C1 segment of cervical spinal cord (tissue), 14 donors: ENCODE measurements at places on chromosomes 5 and 9.

- DNase-seq, result peak; percentile 50
These were observed 21.7 kb upstream of the NSD1 start for GRCh38 chr5:177111720-177112394.

DNA sequence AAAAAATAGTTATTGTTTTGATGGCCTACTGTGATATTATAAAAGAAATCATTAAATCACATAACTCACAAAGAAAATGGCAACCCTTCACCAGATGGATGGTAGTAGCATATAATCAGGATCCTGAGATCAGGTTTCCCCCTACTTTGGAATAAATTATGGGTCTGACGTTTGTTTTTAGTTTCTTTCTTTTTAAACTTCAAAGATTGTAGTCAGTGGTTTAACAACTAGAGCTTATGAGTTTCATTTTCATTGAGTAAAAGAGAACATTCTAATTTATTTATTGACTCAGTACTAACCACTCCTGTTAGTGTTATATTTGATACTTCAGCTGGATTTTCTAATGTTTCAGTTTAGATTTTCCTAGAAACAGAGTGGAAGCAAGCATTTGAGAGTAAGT, 218.0 kb upstream of the PCSK5 start:
- no peak for DNase-seq

- DNase-seq, result no peak
These were observed 71.3 kb upstream of the OTULINL start for GRCh38 chr5:14510156-14510734.

- no peak for DNase-seq
These were observed 813 bp upstream of the AGTPBP1 start for GRCh38 chr9:85742597-85742936.

DNA sequence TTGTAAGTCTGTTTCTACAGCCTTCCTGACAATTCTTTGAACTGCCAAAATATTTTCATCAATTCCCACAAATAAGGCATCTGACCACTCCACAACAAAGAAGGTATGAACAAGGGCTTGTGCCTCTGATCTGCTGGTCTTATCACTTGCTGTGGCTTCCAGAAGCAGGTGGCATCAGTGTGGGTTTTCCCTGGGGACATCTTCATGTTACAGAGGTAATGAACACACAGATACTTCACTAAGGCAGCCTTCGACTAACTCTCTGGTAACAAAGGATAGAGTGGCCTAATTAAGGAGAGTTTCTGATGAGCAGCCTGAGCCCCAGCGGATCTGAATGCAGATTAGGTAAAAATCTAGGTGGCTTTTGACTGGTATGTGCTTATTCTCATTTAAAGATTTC, 15.2 kb upstream of the ERAP2 start:
- DNase-seq, result no peak

DNA sequence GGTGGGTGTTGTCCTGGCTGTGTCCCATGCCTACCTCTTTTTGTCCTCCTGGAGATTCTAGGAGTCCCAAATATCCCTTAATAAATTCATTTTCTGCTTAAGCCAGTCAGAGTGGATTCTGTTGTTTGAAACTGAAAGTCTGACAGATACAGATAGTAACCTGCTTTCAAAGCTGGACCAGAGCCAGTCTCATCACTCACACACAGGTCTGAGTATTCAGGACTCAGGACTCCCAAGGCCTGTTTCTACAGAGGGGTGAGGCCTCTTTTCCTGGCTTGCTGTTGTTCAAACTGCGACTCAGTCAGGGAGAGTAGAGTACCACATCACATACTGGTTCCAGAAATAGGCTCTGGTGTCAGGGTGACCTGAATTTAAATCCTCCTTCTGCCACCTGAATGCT, 190.1 kb downstream of the PAX5 start:
- DNase-seq, result no peak

GRCh38 chr5:1788828-1789227, 10.8 kb downstream of the MRPL36 start:
- no peak for DNase-seq

GRCh38 chr5:177249761-177250537, 53.6 kb downstream of the RAB24 start:
- DNase-seq, result no peak

GRCh38 chr5:169011451-169011850, 289.5 kb downstream of the SLIT3 start:
- no peak for DNase-seq

DNA sequence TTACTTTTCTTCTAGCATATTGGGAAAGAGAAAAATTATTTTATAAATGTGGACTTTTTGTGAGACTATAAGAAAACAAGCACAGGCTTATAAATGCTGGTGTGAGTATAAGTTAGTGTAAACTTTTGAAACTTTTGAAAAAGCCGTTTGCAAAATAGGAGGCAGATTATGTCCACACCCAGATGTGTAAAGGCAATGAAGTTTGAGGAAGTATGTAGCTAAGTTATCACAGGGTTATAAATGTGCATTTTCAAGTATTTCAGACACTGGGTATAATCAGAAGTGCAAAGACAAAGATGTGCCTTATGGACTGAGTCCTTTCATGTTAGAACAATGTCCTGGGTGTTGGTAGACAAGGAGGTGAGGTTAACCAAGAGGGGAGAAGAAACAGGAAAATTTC, 85.5 kb downstream of the ANXA1 start:
- no peak for DNase-seq

GRCh38 chr5:172133359-172134029, 54.5 kb downstream of the STK10 start:
- DNase-seq, result peak; percentile 60

- no peak for DNase-seq
These were observed 15.8 kb upstream of the PSAT1 start for GRCh38 chr9:78280982-78281668.

DNA sequence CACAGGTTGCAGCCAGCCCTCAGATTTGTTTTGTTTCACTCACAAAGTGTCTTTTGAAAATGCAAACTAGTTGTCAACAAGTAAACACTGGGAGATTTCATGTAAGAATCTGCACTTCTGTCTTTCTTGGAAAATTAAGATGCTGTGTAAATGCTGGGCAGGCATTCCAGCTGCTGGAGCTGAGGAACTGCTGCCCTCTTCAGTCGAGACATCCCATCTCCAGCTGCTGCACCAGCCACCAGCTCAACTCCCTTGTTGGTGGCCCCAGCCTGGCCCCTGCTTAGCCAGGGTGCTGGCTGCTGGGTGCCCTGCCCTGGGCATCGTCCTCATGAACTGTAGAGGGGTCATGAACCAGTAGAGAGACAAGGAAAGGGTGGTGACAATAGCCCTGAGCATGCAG, 33.1 kb upstream of the AFAP1L1 start:
- DNase-seq, result no peak

- no peak for DNase-seq
These were observed 83.8 kb downstream of the DAB2IP start for GRCh38 chr9:121735065-121735792.

GRCh38 chr9:135491764-135492163, 8.7 kb upstream of the MRPS2 start:
- DNase-seq, result no peak
